AG09309 (cell line): ENCODE measurements at places on chromosomes 16 and 17.

DNA sequence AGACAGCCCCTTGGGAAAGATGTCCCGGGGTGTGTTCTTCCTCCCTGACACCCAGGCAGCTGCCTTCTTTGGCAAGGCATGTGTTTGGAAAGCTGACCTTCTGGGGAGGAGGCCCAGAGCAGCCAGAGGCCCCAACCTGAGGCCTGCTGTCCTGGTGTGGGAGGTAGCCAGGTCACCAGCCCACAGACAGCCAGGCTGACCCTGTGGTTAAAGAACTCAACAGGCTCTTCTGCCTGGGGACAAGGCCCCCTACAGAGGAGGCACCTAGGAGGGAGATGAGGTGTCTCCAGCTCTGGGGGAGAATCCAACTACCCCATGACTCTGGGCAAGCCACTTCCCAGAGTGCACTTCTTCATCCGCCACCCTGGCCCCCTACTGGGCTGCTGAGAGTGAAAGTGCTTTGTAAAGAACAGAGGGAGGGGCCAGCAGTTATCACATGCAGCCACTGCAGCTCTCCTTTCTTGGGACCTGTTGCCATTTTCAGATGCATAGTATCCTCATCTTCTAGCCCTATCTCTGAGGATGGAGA, 13.1 kb upstream of the SREBF1 start:
- no peak for DNase-seq

GRCh38 chr17:8681170-8681949, 50.8 kb upstream of the MYH10 start:
- peak; percentile 54 for DNase-seq

- peak; percentile 11 for DNase-seq
Measured at GRCh38 chr16:77589071-77589765, 133.1 kb upstream of the NUDT7 start.

DNA sequence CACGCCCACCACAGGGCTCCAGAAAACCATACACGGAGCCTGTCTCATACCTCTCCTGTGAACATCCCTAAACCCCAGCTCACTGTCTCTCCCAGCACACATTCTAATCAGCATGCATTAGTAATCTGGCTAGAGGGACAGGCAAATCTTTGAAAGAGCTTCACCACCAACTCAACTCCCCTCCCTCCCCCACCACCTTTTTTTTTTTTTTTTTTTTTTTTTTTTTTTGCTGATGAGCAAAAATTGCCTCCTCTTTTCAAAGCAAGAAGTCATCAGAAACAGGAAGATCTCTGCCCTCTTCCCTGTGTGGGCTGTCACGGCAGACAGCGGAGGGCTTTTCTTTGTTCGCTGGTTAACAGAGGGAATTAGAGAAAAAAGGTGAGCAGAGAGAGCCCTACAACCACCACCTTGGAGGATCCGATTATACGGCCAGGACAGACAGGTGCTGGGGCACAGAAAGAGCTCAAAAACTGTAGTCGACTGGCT, 19.9 kb downstream of the GAS7 start:
- DNase-seq = no peak

DNA sequence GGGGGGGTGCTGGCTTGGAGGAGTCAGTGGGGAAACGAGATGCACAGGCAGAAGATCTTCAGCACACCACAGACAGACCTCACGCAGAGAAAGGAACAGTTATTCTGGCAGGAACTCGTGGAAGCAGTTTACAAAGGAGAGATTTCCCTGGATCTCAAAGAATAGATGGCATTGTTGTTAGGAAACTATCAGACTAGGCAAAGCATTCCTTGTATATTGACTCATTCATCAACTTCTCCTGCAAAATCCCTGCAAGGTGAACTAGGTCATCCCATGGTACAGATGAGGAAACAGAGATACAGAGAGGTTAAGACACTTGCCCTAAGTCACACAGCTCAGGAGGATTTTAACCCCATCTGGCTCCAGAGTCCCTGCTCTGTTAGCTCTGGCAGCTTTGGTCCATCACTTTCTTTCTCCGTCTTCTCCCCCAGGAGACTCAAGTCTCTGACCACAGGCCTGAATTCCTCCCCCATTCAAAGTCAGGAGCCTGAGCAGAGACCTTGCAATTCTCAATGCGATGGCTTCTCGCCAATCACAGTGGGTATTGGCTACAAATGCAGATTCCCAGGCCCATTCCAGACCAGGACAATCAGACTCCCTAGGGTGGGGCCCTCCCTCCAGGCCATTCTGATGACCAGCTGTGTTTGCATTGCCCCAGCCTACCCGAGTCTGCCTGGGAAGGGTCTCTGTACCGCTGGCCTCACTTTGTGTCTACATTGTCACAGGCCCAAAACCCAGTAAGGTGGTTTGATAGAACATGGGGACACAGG, 56.4 kb downstream of the LITAF start:
- no peak for DNase-seq

DNA sequence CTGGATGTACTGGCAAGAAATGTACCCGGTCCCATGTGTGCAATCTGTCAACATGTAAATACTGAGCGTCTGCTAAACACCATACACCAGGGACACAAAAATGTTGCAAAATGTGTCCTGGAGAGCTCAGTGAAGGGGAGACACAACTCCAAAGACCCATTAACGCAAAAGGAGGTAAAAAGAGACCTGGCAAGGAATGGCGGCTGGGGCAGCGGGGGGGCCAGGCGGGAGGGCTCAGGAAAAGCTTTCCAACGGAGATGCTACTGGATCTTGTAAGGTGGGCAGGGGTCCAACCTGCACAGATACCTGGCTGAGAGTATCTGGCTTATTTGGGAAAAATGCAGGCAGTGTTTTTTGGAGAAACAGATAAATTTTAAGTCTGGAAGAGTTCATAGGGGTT, 40.7 kb downstream of the ADCY9 start:
- DNase-seq = no peak
